ENCODE measurements at places on chromosomes 7 and 10.

GRCh38 chr7:99693427-99694200 is 13.8 kb upstream of the CYP3A5 start:
- DNase-seq, result no peak

GRCh38 chr10:27190508-27190907 is 35.4 kb downstream of the MASTL start:
- no peak for DNase-seq

DNA sequence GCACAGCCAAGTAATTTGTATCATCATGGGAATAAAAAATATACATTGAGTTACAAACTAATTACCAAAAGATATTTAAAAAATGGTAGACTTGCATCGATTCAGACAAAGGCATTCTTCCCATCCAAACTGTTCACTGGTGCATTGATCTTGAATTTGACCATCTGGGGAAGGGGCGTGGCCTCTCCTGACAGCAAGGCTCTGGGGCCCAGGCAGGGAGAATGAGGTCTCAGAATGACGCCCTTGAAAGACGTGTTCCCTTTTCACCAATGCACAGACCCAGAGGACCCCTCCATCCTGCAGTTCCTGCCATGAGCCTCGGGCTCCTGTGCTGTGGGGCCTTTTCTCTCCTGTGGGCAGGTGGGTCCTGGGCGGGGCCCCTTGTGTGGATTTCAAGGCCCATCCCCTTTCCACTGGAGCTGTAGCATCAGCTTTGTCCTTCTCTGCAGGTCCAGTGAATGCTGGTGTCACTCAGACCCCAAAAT is 91.1 kb upstream of the PRSS58 start:
- no peak for DNase-seq

DNA sequence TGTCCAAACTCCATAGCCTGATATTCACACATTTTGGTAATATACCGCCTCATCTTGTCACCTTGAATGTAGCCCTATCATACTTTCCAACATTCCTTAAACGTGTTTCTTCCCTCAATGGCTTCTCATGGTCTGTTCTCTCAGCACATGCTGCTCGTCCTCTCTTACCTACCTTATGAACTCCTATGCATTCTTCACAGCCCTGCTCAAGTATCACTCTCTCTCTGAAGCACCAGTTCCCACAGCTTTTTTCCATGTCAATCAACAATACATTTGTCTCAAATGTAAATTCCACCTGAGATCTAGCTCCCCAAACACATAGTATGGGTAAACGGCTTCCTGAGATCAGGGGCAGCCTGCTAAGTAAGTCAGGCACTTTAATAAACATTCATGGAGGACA is 85.2 kb upstream of the ZMIZ1 start:
- DNase-seq, result no peak

GRCh38 chr10:26386781-26387180 is 51.4 kb upstream of the APBB1IP start:
- DNase-seq, result no peak

- no peak for DNase-seq
Observed at GRCh38 chr10:93026072-93026471, 34.5 kb upstream of the CYP26C1 start.

Measured in type B pancreatic cell (in vitro differentiated cells).